Activated CD8-positive, alpha-beta memory T cell treated with anti-CD3 and anti-CD28 coated beads for 1 hour (primary cell): ENCODE measurements at places on chromosomes 2 and 18.

DNA sequence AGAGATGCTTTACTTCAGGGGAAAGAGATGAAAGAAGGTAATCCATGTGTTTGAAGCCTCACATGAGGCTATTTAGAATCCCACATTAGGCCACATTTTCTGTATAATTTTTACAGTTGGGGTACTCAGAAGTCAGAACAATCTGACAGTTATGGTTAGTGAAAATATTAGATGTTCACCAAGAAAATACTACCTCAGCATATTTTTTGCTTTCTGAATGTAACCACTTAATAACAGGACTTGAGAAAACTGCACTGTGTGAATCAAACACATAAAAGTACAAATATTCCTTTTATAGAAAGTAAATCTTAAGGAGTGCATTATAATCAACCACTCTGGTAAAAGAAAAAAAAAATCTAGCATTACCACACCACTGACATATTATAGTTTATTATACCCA lies 169.3 kb downstream of the SATB2 start:
- no peak for DNase-seq

- no peak for DNase-seq
Measured at GRCh38 chr2:241134711-241135110, 14.6 kb downstream of the PASK start.

GRCh38 chr2:150880986-150881385 lies 380.7 kb downstream of the RBM43 start:
- DNase-seq: no peak

DNA sequence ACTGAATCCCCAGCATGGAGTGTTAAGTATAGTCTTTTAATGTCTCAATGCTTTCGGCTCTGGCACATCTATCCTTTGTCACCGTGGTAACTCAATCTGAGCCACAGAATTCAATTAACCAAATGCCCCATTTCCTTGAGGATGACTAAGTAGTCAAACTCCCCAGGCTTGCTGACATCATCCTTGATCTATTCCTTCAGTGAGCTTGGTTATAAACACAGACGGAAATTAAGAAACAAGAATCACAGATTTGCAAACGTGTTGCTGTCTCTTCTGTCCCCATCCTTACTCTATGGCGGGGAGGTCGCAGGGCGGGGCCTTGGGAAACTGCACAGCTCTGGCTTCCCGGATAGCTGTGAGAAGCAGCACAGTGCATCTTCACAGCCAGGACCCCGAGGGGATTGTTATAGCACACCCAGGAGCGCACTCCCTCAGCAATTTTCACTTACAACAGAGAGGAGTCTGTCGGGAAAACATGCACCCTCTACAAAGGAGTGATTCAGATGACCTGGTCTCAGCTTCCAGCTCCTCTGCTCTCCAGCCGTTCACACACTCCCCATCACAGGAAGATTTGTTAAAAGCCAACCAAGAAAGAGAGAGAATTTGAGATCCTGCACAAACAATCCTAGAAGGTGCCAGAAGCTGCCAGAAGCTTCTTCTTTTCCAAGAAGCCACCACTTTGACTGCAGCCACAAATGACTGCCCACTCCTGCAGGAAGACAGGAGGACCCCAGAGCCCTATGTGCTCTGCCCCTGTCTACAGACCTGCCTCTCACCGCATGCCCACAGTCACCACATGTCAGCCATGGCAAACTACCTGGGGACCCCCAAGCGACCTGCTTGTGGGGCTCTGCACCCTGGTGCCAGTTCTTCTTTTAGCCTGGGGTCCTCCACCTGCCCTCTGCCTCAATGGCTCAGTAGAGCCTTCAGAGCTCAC lies 44.9 kb upstream of the YWHAQ start:
- DNase-seq: no peak

DNA sequence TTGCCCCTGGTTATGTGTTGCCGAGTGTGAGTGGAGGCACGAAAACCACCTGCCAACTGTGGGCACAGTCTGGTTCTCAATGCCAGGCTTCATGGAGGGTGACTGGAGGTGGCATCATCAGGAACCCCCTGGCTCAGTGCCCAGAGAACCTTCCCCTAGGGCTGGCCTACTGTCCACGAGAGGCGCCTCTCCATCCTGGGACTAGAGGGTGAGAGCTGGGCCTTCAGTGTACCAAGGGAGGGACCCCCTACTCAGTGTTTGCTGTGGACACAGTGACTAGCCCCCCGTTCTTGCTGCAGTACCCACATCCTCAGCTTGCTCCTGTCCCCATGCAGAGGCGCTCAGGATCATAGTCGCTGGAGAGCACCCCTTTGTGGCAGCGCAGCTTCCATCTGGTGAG lies 202.6 kb downstream of the HDAC4 start:
- no peak for DNase-seq

DNA sequence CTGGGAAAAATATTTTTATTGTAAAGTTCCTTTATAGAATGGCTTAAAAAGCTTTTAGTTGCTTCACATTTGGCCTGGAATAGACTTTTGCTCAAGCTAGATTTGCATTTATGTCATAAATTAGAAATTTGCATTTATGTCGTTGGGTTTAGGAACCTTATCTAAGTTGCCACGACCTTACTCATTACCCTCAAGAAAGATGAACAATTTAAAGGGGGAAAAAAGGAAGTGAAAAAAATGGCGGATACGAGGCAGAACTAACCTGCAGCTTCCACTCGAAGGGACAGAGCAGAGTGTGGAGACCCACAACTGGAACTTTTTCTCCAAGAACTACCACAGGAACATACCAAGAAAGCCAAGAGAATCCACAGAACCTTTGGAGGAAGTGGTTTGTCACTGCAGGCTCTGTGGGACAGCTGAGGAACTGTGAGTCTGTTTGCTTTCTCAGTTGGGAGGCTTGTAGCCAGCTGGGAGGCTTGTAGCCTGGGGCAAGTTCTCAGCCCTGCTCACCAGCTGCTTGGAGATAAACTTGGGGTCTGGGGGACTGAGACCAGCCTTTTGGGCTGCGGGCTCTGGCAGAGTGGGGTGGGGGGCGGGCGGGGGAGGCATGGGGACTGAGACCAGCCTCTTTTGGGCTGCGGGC lies 349.9 kb upstream of the MEIS1 start:
- DNase-seq: no peak

DNA sequence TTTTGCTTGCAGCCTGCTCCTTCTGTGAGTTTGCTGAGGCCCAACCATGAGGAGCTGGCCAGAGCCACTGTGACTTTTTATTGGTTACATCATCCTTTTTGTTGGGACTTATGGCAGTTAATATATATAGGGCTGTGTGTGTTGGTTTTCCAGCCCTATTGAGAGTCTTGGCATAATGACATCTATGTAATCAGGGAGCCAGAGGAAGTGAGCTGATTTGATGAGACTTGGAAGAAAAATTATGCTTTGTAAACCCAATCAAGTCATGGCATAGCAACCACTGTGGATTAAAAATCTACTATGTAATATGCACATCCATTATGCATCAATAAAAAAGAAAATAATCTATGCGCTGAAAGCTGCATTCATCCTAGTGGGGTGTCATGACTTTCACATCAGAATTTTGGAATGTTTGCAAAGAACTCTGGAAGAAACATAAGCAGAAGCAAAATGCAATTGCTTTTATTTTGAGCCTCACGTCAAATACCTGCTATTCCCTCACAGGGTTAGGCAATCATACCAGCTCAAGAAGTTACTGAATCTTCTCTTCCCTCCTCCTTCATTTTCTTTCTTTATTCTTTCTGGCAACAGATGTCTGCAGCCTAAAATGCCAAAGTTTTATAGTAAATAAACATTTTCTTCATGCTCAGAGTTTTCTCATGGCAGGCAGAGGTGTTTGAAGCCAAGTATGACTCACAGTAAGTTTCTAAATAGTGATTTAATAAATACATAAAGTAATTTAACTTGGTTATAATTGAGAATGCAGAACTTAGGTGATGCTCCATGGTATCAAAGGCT lies 308.5 kb downstream of the KCNS3 start:
- no peak for DNase-seq

DNA sequence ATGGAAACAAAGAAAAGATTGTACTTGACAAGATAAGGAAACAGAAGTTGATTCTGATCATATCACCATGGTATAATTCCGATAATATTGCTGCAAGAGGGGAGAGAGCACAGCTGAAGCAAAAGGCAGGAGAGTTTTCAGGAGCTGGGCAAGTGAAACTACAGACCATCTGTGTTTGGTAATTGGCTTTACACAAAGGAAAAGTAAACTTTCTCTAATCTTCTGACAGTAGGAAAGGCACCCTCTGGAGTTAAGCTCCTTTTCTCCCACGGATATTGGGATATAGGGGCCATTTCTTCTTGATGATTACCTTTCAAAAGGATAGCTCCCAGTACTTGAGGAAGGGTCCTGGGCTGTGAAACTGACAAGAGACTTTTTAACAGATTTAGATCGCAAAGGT lies 29.9 kb upstream of the REG3A start:
- no peak for DNase-seq

GRCh38 chr2:196925768-196926561 lies 542 bp downstream of the PGAP1 start:
- no peak for DNase-seq

GRCh38 chr2:135600915-135601314 lies 69.6 kb downstream of the R3HDM1 start:
- no peak for DNase-seq

DNA sequence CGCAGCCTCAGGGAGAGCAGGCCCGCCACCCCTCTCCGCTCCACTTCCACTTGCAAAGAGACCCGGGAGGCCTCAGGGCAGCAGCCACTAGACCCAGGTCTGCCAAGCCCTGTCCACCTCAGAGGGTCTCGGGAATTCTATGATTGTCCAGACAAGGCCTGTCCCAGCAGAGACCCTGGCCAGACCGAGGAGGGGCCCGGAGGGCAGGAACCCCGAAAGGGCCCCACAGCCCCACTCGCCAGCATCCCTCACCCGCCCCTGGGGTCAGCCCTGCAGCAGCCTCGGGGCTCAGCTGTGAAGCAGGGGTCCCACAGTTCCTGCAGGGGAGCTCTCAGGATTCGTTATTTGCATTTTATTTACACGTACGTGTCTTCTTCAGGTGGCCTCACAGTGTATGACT lies 269.5 kb downstream of the EIPR1 start:
- DNase-seq: no peak

- DNase-seq: no peak
Measured at GRCh38 chr2:41735476-41735875, 312.3 kb upstream of the PKDCC start.

GRCh38 chr2:98521266-98521665 lies 76.6 kb downstream of the INPP4A start:
- DNase-seq: no peak

DNA sequence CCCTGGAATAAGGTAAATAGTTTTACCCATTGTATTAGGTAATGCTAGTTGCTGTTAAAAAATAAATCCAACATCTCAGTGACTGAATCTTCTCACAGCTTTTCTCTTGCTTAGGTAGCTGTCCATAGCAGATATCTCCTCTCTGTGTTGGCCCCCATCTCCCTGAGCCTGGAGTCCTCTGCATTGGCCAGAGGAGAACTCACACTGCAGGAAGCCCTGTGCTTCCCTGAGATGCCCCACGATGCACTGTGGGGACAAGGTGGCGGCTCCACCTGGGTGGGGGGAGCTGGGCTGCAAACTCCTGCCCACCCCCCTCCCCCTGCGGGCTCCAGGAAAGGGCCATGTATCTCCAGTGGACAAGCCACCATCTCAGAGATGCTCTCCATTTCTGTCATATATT lies 80.4 kb upstream of the SALL3 start:
- no peak for DNase-seq

GRCh38 chr2:183260527-183260926 lies 136.3 kb downstream of the NUP35 start:
- DNase-seq: no peak

GRCh38 chr2:36068086-36068485 lies 287.5 kb upstream of the CRIM1 start:
- DNase-seq: no peak

- DNase-seq: no peak
Measured at GRCh38 chr2:140711867-140712266, 1418.9 kb downstream of the LRP1B start.

DNA sequence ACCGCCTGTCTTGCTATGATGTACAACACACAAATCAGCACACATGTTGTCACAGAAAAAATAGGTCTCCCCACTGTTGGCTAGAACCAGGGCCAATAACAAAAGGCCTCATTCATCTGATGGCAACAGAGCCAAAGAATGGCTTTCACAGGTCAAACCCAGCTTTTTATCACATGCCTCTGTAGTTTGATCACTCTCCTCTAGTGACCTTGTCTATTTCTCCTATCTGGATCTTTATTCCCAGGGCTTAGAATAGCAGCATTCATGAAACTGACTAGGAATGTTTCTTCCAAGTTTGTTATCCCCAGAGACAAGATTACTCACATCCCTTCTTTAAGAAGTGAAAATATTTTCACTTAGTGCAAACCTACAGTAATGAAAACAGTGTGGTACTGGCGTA lies 285.8 kb upstream of the GYPC start:
- DNase-seq: no peak

DNA sequence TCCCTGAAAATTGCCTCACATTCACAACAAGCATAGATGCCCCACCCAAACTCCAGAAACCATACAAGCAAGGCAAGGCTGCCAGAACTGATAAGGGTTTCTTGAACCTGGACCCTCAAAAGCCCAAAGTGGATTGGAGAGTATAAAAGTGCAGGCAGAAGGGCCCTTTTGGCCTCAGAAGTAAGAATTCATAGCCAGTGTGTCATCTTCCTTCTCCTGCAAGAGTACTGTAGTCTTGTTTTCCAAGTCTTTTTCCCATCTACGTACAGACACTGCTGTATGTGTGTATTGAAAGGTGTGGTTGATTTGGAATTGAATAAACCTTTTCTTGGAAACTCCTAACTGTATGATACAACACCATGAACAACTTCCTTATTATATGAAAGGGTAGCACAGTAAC lies 46.8 kb downstream of the ZC3H15 start:
- no peak for DNase-seq

- DNase-seq: no peak
Measured at GRCh38 chr2:29753671-29754444, 167.5 kb downstream of the ALK start.

- DNase-seq: no peak
Measured at GRCh38 chr18:67417864-67418523, 98.5 kb downstream of the DSEL start.

GRCh38 chr2:120862201-120863060 lies 126.8 kb downstream of the GLI2 start:
- no peak for DNase-seq

DNA sequence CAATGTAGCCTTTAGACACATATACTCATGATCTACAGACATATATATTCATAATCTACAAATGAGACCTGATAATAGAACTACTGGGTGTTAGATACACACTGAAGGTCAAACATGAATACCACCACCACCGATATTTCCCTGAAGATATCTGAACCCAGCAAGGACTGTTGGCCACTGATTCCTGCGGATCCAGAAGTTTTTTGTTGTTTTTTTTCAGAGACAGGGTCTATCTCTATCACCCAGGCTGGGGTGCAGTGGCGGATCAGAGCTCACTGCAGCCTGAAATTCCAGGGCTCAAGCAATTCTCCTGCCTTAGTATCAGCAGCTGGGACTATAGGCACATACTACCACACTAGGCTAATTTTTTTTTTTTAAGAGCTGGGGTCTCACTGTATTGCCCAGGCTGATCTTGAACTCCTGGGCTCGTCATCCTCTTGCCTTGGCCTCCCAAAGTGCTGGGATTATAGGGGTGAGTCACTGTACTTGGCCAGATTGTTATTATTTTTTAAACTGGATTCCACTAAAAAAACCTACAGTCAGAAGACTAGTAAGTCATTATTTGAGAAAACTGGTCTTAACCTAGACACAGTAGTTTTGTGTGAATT lies 1.8 kb downstream of the METTL5 start:
- DNase-seq: no peak
